ENCODE measurements at places on chromosomes 5 and 9.

DNA sequence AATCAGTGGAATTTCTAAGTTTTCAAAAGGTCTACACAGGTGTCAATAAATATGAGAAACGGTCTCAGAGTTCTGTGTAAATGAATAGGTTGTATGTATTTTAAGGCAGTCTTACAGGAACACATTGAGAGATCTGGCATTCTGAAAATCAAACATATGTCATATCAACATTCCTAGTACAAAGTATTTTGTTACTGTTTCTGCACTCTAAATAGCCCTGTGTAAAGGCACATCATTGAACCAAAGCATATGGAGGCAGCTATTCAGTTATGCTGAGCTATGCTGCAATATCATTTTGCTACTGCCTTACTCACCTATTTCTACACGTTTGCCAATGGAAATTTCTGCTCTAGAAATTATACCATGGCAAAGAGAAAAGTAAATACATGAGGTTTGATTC, 379.1 kb downstream of the KIAA0825 start:
- DNase-seq = no peak

DNA sequence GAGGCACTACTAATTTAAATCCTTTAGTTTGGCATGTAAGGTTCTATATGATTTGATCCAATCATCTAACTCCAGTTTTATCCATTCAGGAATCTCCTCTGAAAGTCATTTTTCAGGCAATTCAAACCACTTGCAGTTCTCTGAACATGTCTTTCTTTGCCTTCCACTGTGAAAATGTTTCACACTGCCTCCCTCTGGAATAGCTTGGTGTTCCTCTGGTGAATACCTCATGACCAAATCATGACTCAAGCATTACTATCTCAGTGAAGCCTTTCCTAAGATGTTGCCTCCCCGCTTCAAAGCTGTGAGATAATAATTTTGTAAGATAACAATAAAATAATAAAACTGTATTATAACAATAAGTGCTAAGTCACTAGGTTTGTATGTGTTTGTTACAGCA, 981.1 kb downstream of the DTWD2 start:
- DNase-seq = no peak

DNA sequence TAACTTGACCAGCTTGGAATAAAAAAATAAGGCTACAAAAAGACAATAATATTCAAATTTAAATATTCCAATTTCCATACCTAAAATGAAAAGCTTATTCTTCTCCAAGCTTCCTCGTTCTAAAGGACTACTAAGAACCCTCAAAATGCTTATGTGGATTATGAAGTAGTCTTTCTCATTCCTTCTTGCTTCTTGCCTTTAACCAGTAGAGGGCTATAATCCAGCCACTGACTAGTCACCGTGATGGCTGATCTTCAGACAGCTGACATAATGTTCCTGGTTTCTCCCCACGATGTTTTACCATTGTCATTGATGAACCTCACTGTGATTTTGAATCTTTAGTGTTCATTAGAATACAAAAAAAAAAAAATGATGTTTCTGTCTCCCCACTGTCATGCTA, 515.3 kb downstream of the TLE1 start:
- no peak for DNase-seq

DNA sequence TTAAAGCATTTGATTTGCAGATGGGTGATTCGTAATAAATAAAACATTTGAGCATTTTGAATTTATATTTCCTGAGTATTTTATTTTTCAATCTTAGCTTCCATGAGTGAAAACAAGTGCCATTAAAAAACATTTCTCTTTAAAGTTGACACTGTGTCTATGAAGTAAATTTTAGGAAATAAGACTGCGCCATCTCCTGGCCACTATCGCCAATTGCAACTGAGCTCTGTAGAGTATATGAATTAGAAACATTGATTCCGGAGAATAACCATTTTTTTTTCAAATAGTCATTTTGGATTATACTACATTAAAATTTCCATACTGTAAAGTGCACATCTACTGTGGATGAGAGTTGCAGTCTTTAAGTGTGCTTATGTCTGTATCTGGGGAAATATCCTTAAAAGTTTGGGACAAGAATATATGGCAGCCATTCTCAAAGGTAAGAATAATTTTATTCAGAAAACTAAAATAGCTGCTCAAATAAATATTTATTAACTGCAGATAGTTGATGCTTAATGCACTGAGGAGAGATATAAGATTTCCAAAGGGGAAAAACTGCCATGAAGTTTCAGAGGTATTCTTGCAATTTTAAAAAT, 5.9 kb downstream of the DMRTA1 start:
- no peak for DNase-seq

DNA sequence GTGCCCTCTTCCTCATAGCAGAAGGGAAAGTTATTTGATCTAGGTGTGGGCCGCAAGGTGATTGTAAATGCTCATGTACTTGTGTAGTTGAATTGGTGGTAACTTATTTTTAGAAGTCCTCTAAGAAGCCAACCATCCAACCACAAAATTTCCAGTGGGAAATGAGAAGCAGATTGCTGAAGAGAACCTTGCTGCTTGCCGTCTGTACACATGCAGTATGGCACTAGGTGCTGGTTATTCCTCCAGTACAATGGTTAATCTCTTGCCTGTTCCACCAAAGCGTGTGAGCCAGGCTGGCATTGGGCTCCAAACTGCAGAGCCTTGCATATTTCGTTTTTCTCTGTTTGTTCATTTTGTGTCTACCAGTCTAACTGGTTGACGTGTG, 28.0 kb downstream of the PIP5K1B start:
- no peak for DNase-seq

DNA sequence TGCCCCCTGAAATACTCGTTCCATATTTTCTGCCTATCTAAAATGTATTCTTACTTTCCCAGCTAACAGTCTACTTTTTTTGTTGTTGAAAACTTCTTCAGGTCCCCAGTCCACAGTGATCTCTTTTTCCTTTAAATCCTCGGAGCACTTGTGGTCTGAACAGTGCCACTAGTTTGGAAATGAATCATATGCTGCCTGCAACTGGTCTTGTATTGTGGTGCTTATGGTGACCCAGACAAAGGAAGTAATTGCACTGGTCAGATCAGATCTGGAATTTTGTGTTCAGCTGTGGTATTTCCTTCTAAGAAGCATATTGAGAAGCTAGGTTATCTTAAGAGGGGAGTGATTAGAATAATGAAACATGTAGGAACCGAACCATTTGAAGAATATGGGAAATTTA, 2.9 kb downstream of the UNC13B start:
- peak; percentile 74 for DNase-seq

- DNase-seq = no peak
Measured at GRCh38 chr9:21615446-21615845, 133.3 kb upstream of the IFNE start.
